T-helper 17 cell (primary cell): ENCODE measurements at places on chromosomes 16 and 17.

GRCh38 chr17:32256701-32257019 is 9.0 kb upstream of the RHBDL3 start:
- no peak for DNase-seq

DNA sequence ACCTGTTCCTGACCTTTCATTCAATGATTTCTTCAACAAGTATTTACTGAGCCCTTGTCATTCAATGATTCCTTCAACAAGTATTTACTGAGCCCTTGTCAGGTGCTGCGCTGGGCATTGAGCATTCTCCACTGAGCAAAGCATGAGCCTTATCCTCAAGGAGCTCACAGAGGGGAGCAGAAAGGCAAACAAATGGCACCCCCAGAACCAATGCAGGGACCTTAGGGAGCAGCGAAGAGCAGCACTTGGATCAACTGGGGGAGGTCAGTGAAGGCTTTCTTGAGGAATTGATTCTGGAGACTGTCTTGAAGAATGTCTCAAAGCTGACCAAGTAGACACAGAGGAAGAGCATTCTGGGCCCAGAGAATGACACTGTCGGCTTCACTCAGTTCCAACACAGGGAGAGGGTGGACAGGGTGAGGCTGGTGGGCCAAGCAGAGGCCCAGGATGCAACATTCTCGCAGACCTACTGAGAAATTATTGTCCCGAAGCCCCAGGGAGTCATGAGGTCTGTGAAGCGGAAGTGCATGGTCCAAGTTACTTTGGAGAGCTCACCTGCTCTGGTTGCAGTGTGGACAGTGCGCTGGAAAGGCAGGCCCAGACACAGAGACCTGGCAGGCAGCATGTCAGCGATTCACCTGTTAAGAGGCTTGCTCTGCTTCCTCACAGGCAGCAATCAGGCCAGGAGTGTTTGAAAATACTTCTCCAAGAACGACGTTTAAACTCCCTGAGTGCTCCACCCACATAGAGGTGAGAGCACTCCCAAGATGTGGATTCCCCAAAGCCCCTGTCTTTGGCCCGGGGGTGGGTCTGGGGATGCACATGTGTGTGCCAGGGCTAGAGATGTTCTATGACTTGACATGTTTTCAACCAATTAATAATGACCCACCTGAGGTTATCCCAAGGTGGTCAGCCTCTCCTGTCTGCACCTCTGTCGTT is 3.2 kb upstream of the MPO start:
- no peak for DNase-seq

DNA sequence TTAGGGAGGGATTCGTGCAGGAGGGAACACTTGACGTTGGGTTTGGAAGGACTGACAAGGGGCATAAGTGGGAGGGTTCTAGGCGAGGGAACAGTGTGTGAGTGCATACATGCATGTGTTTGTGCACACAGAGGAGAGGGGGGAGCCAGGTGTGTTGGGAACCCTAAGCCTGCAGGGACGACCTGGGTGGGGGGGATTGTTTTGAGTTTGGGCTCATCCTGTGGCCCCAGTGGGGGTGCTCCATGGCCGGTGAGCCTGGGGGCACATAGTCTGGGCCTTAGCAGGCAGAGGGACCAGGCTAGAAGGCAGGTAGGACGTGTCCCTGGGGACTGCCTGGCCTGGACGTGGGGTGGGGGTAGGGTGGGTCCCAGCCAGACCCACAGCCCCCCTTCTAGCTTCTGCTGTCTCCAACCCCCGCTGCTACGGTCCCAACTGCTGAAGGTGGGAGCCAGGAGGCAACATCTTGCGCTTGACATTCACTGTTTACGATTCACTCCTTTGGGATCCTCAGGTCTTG is 11.9 kb upstream of the RASD1 start:
- DNase-seq = no peak

DNA sequence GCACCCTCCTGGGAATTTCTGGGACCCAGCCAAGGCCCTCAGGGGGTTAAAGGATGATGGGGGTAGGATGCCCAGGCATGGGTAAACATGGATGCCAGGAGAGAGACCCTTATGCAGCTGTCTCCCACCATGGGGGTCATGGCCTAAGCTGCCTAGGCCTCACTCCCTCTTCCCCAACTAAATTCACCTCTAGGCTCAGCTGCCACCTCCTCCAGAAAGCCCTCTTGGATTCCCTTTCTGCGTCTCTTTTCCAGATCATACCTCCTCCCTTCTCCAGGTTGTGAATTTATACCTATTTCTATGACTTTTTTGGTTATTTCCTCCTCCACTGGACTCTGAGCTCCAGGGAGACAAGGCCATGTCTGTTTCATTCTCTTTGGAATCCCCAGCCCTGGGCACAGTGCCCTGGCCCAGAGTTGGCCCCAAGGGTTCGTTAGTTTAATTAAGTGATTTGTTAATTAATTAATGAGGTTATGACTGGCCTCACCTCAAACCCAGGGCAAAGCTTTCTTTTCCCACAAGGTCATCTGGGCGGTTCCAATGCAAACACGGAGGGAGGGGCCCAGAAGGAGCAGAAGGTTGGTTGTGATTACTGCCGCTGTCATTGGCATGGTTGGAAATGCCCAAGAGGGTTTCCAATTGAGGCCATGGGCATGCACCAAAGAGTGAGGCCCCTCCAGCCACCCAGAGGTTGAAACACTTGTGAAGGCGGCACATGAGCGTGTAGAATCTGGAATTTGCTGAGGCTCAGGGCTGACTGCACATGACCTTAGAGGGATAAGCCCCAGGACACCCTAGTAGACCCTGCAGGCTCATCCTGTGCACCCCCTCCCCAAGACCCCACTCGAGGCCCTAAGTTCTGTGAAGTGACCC is 6.9 kb upstream of the KRT17 start:
- no peak for DNase-seq

DNA sequence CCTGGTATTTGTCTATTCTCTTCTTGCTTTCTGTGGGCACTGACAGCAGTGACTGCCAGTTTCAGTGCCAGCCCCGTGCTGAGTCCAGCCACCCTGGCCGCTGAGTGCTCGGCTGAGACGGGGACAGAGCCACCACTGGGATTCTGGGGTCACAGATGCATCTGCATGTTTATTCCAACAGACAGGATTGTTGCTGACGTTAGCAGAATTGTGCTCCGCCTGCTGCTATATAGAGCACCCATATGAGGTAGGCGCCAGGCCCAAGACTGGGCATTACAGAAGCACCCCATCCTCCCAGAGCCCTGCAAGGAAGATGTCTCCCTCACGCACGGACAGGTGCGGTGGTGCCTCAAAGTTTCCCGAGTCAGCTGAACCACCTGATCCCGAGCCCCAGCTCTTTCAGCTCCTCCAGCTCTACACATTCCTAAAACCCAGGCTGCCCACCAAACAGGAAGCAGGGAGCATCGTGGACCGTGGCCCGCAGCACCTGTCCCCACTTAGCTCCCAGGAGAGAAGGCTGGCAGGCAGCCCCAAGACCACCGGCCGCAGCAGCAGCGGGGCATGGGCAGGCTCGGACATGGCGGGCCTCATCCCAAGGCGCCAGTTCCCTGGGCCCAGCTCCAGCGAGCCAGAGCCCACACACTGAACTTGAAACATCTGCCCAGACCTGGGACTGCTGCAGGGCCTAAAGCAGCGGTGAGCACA is 44.9 kb upstream of the RASD1 start:
- no peak for DNase-seq

DNA sequence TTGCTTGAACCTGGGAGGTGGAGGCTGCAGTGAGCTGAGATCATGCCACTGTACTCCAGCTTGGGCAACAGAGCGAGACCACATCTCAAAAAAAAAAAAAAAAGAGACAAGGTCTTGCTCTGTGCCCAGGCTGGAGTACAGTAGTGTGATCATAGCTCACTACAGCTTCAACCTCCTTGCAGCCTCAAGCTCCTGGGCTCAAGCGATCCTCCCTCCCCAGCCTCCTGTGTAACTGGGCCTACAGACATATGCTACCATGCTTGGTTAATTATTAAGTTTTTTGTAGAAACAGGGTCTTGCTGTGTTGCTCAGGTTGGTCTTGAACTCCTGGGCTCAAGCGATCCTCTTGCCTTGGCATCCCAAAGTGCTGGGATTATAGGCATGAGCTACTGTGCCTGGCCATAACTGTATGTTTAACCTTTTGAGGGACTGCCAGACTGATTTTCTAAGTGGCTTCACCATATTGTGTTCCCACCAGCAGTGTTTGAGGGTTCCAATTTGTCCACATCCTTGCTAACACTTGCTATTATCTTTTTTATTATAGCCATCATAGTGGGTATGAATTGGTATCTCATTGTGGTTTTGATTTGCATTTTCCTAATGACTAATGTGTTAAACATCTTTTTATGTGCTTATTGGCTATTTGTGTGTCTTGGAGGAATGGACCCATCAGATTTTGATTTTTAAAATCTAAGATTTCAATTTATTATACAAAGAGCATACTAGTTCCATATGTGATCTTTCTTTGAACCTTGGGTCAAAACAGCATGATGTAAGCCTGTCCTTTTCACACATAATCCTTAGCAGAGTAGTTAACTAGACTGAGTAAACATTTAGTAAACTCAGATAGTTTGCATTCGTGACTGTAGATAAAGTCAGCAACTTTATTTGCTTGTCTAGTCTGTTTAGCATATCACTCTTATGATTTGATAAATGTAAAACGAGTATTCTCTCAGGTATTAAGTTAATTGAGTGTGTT is 38.1 kb upstream of the KPNB1 start:
- no peak for DNase-seq

DNA sequence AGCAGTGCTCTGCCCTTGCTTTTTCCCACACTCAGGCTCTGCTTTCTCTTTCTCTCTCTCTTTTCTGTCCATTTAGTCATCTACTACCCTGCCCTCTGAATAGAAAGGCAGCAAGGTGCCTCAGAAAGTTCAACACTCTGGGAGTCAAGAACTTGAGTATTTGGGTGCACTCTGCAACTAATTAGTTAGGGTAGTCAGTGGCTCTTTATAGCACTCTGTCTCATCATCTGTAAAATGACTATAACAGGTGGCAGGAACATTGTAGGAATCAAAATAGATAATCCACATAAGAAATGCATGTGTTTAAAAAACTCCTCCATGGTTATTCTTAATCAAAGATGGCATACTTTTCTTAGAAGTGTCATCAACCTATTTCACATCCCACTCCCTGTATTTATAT is 7.2 kb downstream of the OR2C1 start:
- DNase-seq = no peak

DNA sequence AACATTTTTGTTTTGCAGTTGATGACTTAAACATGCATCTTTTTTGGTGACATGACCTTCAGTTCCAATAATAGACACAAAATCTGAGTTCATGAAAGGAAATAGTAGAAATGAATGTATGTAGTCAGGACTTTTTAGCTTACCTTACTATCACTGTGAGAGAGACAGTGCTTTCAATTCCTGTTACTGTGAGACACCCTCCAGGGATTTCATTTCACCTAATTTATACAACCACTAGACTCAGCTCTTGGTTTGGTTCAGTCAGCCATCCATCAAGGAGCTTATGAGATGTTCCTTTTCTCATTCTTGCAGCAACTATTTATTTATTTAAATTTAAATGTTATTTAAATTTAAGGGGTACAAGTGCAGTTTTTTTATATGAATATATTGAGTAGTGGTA is 77.9 kb downstream of the MAP2K4 start:
- no peak for DNase-seq

DNA sequence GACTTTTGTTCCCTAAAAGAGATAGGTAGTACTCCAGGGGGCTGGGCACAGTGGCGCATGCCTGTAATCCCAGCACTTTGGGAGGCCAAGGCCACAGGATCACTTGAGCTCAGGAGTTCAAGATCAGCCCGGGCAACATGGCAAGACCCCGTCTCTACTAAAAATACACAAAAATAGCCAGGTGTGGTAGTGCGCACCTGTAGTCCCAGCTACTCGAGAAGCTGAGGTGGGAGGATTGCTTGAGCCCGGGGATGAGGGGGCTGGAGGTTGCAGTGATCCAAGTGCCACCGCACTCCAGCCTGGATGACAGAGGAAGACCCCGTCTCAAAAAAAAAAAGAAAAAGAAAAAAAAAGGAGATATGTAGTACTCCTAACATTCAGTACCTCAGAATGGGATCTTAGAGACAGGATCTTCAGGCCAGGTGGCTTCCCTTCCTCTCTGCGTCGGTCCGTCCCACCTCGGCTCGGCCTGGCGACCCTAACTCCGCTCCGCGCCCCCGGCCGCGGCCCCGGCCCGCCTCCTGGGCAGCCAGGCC is 89.6 kb downstream of the CDC27 start:
- no peak for DNase-seq

- no peak for DNase-seq
Observed at GRCh38 chr17:34527136-34527907, 52.1 kb upstream of the TMEM132E start.

- no peak for DNase-seq
Observed at GRCh38 chr16:89697161-89697615, 4.3 kb downstream of the SPATA2L start.

DNA sequence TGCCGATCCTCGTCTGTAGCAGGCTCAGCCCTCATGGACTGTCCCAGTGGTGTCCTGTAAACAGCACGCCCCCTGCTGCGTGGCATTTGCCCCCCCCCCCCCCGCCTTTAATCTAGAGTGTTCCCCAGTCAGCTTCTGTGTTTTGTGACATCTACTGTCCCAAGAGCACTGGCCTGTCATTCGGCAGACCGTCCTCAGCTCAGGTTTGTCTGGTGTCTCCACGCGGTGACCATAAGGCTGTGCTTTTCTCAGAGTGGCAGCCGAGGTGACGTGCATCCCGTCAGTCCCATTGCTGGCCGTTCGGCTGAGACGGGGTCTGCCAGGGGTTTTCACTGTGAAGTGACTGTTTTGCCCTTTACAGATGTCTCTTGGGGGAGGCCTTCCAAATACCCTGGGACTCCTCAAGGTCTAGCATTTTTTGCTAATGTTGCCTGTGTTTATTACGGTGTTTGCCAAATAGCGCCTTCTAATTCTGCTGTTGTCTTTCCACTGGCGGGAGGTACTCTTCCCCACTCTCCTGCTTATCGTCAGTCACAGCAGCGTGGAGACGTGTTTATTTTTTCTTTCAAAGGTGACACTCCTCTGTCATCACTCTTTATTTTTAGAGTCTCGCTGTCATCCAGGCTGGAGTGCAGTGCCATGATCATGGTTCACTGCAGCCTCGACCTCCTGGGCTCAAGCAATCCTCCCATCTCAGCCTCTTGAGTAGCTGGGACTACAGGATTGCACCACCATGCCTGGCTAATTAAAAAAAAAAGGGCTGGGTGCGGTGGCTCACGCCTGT is 5.7 kb upstream of the MRPL12 start:
- no peak for DNase-seq

GRCh38 chr16:58605562-58605961 is 24.1 kb downstream of the CNOT1 start:
- DNase-seq = no peak

- DNase-seq = no peak
Observed at GRCh38 chr17:13540546-13540945, 61.2 kb downstream of the HS3ST3A1 start.

- no peak for DNase-seq
Observed at GRCh38 chr16:27470567-27471431, 68.8 kb downstream of the IL21R start.

- DNase-seq = no peak
Observed at GRCh38 chr17:38867968-38868816, 1.7 kb upstream of the LASP1 start.
